ENCODE measurements at places on chromosomes 3 and 15.

DNA sequence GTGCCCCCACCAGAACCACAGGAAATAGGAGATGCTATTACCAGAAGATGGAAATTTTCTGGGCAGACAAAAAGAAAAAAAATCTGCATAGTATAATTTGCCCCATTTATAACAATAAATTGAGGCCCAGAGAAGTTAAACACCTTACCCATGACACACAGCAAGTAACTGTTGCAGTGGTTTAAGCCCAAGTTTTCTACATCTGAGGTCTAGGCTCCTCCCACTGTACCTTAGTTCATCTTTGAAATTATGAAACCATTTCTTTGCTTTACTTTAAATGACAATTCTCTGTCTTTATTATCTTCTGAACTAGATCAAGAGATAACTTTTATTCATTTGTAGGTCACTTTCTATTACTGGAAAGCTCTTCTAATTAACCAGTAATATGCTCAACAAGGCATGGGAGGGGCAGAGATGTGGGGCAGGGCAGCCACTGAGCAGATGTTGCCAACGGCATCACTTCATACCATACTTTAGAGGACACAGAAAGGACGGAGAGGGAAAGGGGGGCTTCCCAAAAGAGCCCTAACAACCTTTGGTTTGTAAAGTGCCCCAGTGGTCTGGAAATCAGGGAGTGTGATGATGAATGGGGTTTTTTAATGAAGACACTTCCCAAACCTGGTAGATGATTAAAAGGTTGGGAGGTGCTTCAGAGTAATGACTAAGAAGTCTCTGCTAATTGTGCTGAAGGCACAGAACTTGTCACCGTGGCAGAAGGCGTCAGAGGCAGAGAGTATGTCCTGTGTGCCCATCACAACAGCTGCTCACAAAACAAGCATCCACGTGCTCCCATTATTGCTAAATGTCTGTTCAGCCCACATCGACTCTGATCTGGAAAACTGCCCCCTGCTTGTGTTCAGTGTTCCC is 342.5 kb downstream of the SHQ1 start:
- DNase-seq = no peak

GRCh38 chr3:114556657-114557213 is 262.9 kb downstream of the TIGIT start:
- DNase-seq = no peak

GRCh38 chr3:44036850-44037249 is 204.8 kb upstream of the TOPAZ1 start:
- no peak for DNase-seq

GRCh38 chr3:37100411-37100810 is 74.0 kb downstream of the LRRFIP2 start:
- DNase-seq = no peak

- peak; percentile 70 for DNase-seq
Measured at GRCh38 chr15:38696109-38696727, 131.6 kb upstream of the RASGRP1 start.

DNA sequence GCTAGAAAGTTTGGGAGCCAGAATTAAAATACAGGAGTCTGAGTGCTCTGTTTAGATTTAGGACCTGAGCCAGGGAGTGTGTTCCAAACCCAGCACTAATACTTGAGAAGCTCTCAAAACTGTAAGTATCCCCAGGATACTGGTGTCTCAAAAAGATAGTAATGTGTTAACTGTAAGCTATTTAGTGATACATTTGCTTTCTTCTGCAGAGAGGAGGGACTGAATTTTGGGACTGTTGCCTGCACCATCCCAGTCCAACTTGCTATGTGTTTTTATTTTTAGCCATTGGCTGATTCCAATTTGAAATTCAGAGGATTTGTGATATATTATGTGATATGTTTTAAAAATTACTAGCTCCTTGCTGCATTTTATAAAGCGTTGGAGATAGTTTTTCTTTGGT is 31.5 kb downstream of the UBE2E1 start:
- DNase-seq = no peak

DNA sequence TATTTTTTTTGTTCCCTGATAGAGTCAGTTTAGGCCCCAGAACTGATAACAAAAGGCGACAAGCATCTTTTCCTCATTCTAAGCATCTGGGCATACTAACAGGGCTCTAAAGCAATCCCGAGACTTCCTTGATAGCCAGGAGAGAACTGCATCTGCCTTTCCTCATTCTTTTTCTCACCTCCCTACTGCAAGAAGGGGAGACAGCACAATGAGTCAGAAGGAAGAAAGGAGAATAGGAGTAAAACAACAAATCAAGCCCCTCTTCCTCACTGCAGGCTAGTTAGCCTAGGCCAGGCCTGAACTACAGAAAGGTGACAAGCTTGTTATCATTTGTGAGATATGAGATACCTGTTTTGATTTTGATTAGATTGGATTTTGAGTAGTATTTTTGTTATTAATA is 97.9 kb downstream of the NAALADL2 start:
- no peak for DNase-seq

DNA sequence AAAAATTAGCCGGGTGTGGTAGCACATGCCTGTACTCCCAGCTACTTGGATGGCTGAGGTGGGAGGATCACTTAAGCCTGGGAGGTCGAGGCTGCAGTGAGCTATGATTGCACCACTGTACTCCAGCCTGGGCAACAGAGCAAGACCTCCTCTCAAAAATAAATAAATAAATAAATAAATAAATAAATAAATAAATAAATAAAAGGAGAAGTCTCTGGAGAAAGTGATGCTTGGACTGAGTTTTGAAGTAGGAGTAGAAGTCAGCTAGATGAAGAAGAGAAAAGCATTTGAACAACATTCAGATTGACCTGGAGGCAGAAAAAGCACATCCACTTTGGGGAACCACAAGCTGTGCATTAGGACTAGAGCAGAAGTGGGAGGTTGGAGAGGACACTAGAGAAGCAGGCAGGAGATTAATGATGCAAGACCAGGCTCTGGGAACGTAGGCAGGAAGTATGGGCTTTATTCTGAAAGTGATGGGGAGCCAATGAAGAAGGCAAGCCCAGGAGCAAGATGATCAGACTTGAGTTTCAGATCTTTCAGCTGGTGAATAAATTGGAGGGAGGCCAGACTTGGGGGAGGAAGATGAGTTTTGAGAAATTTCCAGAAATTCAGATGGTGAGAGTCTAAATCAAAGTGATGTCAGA is 48.7 kb downstream of the KLHL6 start:
- DNase-seq = no peak

GRCh38 chr3:123439806-123440580 is 8.9 kb downstream of the ADCY5 start:
- DNase-seq = no peak

DNA sequence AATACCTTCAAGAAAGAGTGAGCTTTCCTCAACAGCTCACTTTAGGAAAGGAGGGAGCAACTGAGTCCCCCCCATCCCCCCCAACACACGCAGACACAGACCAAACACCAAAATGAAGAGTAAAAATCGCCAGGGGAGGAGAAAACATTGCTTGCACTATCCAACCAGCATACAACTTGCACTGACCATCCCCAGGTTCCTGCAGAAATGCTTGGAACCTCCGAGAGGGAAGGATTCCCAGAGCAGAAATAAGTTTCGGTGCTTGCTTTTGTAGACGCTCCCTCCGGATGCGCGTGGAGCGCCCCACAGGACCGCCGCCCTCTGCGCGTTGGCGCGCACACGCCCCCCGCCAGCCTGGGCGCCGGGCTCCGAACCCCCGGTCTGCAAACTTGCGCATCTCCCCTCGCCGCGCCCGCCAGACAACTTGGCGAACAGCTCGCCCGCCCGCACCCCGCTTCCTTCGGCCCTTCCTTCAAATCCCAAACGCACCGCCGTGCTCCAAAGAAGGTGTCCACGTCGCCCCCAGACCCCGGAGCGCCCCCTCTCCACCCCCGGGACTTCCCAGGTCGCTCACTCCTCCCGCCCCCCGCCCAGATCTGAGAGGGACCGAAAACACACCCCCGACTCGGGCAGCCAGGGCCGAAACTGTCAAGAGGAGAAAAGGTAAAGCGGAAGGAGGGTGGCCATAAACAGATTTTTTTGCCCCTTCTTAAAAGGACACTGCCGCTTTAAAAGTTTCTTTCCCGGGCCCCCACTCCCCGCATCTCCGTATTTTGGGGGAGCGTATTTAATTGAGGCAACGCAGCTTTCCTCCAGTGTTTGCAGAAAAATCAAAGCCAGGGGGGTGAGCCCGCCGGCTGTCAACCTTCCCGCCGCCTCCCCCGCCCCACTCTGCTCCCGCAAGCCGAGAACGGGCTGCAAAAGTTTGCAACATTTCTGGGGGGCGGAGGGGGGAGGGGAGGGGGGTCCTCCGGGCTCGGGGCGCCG is 859 bp downstream of the RORA start:
- DNase-seq = no peak

GRCh38 chr15:49179433-49180190 is 9.6 kb downstream of the GALK2 start:
- no peak for DNase-seq

DNA sequence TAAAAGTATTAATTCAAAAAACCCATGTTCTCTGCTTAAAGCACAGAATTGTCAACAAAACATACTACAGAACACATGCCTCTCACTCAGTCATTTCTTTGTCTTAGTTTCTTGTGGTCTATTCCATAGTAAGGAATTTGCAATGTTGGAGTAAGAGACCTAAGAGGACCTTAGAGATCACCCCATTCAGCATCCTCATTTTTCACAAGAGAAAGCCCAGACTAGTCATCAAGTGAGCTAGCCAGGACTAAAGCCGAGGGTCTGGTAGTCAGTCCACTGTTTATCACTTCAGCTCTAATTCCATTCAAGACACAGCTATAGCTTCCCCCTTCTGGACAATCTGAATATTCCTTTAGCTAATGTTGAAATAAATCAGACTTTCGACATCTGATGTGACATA is 601.1 kb downstream of the FHIT start:
- no peak for DNase-seq

DNA sequence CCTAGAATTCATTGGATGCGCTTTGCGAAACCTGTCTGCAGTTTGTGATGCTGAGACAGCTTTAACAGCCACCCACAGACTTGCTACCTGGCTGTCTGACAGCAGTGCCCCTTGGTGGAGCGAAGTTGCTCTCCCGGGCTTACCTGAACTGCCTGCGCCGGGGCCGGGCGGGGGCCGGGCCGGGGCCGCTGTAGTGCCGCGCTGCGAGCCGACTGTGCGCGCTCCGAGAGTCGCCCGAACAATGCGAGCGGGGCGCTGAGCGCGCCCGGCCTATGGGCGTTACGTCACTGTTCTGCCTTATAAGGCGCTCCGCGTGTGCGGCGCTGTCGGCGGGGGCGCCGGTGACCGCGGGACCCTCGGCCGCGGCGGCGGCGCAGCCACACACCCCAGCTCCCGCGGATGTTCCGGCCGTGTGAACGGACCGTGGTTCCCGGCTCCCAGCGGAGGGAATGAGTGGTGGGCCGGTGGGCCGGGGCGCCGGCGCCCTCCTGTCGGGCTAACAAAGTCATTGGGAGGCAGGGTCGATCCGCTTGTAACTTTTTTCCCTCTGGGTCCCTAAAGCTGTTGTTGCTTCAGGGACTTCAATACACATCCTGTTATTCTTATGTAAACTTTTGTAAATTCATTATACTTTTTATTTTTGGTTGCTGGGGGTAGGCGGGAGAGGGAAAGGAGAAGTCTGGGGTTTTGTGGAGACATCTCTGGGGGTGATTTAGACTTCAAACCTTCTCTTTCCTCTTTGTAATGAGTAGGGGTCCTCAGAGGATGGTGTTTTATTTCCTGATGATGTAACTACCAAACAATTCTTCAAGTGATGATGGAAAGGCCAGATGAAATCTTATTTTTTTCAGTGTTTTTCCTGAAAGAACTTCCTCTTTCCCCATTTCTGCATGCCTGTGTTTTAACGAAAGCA is 58.5 kb downstream of the CMSS1 start:
- peak; percentile 63 for DNase-seq

DNA sequence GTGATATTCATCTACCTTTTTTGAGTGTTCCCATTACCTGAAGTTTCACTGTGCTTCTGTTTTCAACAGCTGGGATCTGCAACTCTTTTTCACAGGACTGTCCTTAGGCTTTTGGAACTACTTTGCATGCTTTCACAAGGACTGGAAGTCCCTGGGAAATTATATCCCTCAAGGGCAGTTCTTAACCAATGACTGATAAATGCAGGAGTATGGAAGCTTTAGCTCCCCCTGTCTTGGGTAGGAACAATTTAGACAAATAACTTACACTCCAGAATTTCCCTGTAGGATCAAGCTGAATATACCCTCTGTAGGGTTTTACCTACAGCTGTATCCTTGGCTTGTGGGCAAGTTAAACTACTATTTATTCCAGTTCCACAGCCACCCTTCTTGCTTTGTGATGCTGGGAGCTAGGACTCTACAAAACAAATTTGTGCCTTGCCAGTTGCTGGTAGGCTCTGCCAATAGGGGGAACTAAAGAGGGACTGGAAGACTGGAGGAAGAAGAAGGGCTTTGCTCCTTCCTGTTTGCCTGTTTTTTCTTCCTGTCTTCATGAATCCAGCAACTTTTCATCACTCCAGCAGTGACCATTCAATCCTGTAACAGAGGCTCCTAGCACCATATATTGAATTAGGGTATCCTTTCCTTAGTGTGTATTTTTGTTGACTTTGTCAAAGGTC is 6.8 kb upstream of the ZNF280D start:
- DNase-seq = no peak

DNA sequence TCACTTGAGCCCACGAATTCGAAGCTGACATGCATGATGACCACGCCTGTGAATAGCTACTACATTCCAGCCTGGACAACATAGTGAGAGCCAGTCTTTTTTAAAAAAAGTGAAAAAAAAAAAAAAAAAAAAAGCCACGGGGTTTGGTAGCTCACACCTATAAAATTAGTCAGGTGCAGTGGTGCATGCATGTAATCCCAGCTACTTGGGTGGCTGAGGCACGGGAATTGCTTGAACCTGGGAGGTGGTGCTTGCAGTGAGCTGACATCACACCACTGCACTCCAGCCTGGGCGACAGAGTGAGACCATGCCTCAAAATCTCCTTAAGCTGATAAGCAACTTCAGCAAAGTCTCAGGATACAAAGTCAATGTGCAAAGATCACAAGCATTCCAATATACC is 44.4 kb downstream of the CSNK1G1 start:
- no peak for DNase-seq

GRCh38 chr3:15107075-15107947 is 8.4 kb upstream of the RBSN start:
- no peak for DNase-seq

- no peak for DNase-seq
Measured at GRCh38 chr3:127388427-127388826, 100.6 kb upstream of the PRR20G start.

- DNase-seq = no peak
Measured at GRCh38 chr3:77320514-77320913, 280.6 kb downstream of the ROBO2 start.

DNA sequence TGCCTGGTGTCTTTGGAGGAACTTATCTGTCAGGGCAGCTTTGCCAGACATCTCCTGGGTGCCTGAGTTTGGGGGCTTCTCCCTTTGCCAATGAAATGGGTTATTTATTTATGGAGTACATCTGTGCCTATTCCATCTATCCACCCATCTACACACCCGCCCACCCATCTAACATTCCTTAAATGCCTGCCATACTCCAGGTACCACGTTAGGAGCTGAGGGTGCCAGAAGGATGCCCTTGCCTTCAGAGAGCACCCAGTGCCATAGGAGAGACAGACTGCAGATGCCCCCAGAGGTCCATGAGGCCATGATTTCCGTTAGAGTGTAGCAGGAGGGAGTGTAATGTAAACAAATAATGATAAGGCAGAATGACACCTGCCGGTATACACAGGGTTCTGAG is 21.8 kb upstream of the KIF23 start:
- DNase-seq = no peak
